ENCODE measurements at places on chromosomes 7 and 10.

GRCh38 chr7:83280671-83281070 lies 118.0 kb upstream of the PCLO start:
- no peak for DNase-seq

GRCh38 chr7:24328050-24328449 lies 44.1 kb downstream of the NPY start:
- DNase-seq: no peak

DNA sequence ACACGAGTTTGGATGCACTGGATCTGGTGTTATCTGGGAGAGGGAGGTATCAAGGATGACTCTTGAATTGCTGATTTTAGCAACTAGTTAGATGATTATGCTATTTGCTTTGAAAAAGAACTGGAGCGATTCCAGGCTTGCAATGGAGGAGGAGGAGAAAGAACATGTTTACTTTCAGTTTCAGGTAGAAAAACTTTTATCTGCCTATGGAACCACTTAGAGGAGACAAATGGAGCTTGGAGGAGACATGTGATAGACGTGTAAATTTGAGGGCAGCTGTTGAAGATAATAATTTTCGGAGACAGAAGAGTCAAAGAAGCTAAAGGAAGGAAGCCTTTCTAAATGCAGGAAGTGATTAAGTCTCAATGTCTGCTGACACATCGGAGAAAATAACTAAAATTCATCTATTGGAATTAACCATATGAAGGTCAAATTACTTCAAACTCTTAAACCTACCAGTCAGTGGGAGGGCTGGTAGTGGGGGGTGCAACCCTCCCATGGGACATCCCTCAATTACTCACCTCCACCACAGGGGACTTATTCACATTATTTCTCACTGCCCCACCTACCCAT lies 56.4 kb upstream of the GNAI1 start:
- no peak for DNase-seq

DNA sequence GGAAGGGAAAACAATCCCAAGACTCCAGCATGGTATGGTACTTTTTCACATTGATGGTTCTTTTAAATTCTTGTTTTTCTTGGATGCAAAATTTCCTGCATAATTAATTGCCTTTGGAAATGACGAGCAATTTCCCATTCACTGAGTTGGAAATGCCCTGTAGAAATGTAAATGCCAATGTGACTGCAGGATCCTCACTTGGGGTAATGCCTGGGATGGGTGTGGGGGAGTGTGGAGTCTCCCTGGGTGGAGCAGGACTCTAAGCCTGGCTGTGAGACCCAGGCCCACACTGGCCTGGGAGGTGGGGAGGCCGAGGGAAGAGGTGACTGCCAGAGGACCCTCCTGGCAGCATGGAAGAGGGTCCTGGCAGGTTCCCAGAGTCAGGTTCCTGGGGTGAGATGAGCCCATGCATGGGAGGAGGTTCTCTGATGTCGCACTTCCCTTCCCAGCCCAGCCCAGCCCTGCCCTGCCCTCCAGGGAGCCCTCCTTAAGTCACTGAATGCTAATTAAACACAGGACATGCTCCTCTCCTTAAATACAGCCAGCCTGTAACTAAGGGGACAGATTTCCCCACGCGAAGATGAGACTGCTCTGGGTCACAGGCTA lies 157.9 kb downstream of the GFRA1 start:
- no peak for DNase-seq

DNA sequence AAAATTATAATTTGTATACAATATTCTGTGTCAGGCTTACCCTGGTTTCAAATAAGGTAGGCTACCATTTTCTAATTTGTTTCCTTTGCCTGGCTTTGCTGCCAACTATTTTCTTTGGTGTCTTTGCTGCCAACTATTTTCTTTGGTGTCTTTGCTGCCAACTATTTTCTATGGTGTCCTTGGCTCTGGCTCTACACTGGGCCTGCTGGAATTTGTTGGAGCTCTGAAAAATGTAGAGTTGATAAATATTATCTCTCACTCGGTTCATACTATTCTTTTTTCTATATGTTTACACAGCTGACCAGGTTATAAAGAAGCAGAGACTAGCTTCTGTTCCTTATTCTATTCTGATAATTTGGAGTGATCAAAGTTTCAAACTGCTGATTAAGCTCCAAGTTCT lies 768.0 kb upstream of the PHF14 start:
- no peak for DNase-seq

DNA sequence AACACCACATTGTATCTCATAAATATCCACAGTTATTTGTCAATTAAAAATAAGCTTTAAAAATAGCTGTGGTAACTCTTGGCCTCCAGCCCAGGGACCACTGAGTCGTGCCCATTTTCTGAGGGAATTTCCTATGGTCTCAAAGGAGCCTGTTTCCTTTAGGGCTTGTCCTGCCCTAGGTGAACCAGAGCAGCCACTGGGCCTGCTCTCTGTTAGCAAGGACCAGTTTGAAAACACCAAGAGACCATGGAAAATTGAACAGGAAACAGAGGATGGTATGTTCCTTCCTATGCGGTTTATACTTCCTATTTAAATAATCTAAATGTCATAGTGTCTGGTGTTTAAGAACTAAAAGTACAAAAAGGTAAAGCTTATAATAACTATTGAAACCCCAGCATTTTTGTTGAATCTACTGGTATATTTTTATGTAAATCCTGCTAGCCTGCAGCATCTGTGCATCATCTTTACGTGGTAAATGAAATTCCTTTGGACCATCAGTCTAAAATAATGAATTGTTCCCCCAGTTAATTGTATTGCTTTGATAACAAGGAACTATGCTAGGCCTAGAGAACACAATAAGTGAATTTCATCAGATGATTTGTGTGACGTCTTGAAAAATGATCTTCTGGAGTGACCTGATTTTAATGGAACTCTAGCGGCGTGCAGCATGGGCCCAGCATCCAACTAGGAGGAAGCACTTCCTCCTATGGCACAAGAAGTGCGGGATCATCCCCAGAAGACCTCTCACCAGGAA lies 333.7 kb downstream of the GFRA1 start:
- DNase-seq: no peak

- DNase-seq: no peak
Measured at GRCh38 chr7:115019882-115020605, 98.2 kb downstream of the MDFIC start.

DNA sequence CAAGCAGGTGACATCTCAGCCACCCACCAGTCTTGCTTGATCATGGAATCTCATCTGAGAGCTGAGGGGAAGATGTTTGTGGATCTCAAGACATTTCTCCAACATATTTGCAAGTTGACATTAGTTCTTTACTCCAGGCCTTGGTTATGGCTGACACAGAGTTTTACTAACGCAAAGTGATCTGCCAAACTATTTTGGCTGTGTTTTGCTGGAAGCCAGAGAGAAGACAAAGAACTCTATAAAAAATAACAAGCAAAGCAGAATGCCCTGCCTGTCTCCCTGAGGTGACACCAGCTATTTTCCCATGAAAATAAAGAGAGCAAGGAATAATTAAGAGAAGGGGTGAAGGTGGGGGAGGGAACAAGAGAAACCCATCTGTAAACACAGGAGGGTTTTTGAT lies 286.4 kb downstream of the WDR11 start:
- no peak for DNase-seq

DNA sequence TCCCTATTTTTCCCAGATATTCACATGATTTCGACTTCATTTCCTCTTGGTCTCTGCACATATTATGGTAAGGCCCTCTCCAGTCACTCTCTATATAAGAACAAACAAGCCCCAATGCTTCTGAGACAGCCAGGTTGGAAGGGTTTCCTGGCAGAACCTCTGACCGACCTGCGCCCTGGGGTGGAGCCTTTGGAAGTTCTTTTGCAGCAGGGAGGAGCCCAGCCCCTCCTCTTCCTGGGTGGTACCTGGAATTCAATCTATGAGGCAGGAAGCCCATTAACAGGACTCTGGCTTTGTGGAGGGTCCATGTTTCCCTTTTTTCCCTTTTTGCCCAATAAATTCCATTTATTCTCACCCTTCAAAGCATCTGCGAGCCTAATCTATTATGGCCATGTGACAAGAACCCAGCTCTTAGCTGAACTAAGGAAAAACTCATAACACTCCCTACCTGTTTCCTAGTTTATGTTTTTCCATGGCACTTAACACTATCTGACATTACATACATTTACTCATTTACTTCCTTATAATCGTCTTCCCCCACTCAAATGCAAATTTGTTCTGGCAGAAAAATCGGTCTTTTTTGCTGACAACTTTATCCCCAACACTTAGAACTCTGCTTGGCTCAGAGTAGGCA lies 92.5 kb upstream of the FRMD4A start:
- DNase-seq: no peak

DNA sequence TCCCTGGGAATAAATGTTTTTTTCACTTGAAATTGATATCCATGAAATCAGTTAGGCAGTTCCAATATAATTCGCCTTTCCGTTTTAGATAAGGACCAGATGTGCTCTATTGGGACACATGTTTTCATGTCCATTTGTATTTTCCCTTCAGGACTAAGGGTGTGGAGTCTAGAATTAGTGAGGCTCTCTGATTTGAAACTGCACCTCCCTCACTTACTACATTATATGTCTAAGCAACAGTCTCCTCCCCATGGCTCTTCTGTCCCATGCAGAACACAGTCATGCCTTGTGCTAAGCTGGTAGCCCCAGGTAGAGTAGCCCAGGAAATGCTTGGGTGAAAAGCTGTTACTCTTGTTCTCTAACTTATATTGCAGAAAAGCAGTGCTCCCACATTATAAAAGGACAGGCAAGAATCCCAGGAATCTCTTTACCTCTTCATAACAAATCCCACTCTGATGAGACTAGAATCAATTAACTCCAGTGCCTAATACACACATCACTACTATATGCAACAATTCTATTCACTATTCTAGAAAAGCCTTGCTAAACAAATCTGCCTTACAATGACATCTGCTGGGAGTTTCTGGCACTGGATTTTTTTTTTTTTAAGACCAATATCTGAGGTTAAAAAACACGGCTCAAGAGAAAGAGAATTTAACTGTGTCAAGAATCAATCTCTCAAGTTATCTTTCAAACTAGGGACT lies 293.9 kb downstream of the SNX13 start:
- no peak for DNase-seq

GRCh38 chr10:12656518-12657142 lies 307.3 kb downstream of the CAMK1D start:
- peak; percentile 58 for DNase-seq

GRCh38 chr7:45888185-45888992 lies at the start of gene IGFBP1:
Gene IGFBP1, plus strand, starts transcription at chr7:45888488. Its CDS starts 165 bp downstream, at chr7:45888653.
- DNase-seq: no peak

DNA sequence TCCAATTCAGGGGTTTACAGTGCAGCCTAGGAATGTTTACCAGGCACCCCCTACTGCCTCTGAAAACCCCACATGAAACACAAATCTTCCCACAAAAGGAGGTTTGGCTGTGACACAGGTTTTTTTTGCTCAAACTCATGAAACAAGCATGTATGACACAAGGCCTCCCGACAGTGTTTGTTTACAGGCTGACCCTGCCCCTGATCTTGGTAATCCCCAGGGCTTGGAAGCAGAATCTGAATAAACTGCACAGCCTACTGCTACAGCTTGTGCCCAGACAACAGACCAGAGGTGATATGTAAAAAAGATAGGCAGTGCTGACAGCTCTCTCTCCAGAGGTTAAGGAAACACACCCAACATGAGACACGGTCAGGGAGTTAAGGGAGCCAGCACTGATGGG lies 184.2 kb downstream of the KMT2E start:
- no peak for DNase-seq

DNA sequence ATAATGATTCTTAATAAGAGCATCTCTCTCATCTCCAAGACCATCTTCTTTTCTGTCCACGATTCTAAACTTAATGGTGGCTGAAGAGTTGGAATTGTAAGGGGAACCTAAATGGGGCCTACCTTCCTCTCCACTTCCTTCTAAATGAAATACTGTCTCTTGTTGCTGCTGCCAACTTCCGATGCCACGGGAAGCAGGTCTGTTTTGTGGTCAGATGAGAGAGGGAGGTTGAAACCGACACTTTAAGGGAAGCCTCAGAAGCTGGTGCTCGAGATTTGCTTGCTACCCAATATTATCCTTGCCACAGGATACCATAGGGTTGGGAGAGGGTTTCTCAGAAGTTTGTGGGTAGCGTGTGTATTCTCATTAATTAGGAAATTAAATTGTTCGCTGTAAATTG lies 464.1 kb downstream of the SUGCT start:
- no peak for DNase-seq

GRCh38 chr7:26673271-26673670 lies 191.1 kb downstream of the SKAP2 start:
- no peak for DNase-seq

- no peak for DNase-seq
Measured at GRCh38 chr7:51665045-51665780, 348.6 kb upstream of the COBL start.

DNA sequence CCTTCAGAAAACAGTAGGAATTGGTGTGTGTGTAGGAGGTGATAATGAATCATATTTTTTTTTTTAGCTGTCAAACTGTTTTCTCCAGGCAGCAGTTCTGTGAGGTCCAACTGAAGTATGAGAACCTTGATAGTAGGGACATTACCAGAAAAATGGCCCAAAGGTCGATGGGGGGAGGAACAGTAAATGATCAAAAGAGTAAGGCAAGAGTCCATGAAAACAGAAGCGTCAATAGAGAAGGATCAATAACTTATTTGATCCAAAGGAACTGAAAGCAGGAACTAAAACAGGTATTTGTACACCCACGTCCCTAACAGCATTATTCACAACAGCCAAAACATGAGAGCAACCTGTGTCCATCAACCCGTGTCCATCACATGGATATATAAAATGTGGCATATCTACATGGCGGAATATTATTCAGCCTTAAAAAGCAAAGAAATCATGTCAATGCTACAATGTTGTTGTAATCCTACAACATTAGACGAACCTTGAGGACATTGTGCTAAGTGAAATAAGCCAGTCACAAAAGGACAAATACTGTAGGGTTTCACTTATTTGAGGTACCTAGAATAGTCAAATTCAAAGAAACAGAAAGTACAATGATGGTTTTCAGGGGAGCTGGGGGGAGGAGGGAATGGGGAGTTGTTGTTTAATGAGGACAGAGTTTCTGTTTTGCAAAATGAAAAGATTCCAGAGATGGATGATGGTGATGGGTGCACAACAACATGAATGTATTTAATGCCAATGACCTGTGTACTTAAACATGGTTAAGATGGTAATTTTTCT lies 214.0 kb upstream of the KLF14 start:
- no peak for DNase-seq

- peak; percentile 34 for DNase-seq
Measured at GRCh38 chr10:93030409-93030808, 30.2 kb upstream of the CYP26C1 start.

DNA sequence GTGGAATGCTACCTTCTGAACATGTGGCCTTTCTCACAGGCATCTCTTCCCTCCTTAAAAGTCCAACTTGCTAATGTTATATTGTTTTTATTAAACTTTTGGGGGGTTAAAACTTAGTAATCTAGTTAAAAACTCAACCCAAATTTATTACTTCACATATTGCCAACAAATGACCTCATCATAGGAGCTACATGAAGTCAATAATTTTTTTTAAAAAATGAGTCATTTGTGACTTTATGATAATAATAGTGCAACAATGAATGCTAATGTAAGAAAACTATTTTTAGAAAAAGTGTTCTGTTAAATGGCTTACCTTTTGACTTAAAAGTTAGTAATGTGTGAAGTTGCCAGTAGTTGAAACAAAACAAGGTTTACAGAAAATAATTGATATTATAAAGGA lies 325.9 kb upstream of the FZD1 start:
- no peak for DNase-seq

- no peak for DNase-seq
Measured at GRCh38 chr10:1685699-1686490, 51.4 kb downstream of the ADARB2 start.

- no peak for DNase-seq
Measured at GRCh38 chr7:35334506-35334905, 80.6 kb upstream of the TBX20 start.
